ENCODE measurements at places on chromosomes 3 and 15.

- DNase-seq: no peak
Measured at GRCh38 chr3:144351773-144352365, 380.2 kb downstream of the DIPK2A start.

- no peak for DNase-seq
Measured at GRCh38 chr15:51750792-51751696, at the start of gene TMOD2. TSS of gene TMOD2 (plus strand) at chr15:51751597. CDS start at chr15:51766442, 14,845 bp downstream.

- DNase-seq: no peak
Measured at GRCh38 chr15:38610748-38611147, 46.1 kb upstream of the RASGRP1 start.

DNA sequence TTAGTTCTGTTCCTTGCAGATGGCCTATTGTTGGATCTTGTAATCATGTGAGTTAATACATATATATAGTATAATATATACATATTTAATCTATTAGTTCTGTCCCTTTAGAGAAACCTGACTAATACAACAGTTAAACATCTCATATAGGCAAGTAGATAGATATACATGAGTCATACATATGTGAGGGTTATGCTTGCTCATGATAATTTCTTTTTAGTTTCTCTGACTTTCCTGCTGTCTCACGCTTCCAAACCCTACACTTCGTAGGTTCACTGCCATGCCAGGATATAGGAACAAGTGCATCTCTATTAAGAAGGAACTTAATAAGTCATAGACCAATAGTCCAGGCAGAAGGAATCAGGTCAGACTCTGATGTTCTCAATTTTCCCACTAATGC is 16.8 kb upstream of the CLDN16 start:
- no peak for DNase-seq

DNA sequence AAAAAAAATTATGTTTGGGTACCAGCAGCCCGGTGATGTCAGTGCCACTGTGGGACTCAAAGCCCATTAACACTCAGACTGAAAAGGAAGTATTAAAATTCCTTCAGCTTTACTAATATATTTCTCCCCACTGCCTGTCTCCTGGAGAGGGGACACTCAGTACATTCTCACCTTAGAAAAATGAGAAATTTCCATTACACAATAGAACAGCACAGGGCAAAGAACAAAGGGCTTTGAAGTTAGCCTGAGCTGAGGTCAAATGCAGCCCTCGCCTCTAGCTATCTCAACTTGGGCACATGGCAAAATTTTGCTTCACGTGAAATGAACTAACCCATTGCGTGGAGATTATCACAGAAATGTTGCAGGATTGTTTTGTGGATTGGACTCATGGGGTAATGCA is 80.8 kb downstream of the RARB start:
- DNase-seq: no peak

- peak; percentile 56 for DNase-seq
Measured at GRCh38 chr3:49132437-49133225, at the start of gene LAMB2. TSS of gene LAMB2 (minus strand) at chr3:49133050. CDS start at chr3:49132867, 183 bp downstream.

DNA sequence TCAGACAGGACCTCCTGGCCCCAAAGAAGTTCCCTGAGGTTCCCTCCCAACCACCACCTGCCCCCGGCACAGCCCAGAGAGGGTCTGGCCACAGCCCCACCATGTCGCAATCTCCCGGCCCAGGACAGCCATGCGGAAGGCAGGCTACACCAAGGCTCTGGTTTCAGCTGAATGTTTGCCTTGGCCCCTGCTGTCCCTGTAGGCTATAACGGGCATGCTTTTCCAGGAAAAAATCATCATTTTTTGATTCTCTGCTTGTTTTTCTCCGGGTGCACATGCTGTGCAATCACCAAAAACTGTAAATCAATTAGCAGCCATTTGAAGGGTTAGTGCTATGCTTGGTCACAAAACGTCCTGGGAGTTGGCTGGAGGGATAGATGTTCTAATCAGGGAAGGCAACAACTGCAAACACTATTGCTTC is 142.7 kb upstream of the IGF1R start:
- no peak for DNase-seq

GRCh38 chr3:46206282-46207015 is 1.7 kb downstream of the CCR1 start:
- DNase-seq: no peak

GRCh38 chr3:5563537-5564277 is 376.2 kb downstream of the EDEM1 start:
- no peak for DNase-seq

DNA sequence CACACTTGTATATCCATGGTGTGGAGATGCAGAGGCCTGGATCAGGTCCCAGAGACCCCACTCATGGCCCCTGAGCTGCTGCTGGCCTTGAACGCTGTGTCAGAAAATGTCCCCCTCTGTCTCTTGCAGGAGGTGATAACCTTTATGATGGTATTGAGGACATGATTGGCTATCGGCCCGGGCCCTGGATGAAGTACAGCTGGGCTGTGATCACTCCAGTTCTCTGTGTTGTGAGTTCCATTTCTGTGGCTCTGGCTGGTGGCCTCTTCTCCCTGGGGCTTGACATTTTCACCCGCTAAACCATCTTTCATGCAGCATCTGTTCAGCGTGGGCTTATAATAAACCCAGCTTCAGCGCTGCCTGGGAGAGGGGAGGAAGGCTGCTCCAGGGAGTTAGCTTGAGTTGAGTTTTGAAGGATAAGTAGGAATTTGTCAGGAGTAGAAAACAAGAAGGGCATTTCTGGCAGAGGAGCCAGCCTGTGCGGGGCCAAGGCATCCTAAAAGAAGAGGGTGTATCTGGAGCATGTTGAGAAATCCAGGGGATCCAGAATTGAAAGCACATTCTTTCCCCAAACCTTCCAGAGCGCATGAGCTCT is 61.1 kb downstream of the GRIP2 start:
- no peak for DNase-seq

DNA sequence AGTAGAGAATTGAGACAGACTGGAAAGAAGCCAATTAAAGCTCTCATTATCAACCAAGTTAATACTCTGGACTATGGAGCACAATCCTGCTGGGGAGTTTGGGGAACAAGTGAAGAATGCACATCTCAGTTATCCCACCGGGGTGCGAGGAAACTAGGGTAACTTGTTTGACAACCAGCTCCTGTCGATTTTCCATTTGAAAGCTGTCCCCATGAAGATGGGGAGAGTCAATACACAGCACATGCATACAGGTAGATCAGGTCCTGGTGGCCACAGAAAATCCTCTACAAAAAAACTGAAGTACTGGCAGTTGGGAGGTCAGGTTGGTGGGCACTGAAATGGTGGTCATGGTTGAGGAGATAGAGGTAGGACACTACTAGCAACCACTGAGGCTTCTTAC is 25.7 kb upstream of the GRAMD1C start:
- DNase-seq: no peak

DNA sequence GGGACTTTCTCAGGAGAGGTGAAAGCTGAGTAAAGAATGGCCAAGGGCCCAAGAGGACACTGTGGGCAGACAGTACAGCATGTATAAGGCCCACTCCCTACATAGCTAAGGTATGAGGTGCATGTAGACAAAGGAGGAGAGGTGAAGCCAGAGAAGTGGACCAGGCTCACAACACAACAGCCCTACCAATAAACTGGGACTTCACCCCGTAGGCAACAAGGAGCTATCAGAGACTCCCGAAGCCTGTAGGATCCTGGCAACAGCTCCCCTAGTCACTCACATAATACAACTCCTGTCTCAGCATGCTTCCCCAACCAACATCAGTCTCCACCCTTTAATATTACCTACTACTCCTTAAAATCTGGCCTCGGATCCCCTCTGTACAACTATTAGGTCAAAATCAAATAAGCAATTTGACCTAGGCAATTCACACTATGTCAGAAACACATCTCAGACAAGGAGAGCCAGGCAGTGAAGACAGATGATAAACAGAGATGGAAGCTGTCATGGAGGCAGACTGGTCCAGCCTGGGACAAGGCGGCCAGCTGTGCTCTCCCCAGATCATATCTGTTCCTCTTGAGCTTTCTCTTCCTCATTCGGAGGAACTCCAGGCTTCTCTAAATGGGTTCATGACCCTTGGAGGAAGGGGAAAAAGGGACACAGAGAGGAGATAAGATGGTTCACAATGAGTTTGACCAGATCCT is 1.4 kb downstream of the XXYLT1 start:
- DNase-seq: no peak

- DNase-seq: no peak
Measured at GRCh38 chr3:57978316-57978715, 29.9 kb upstream of the FLNB start.

DNA sequence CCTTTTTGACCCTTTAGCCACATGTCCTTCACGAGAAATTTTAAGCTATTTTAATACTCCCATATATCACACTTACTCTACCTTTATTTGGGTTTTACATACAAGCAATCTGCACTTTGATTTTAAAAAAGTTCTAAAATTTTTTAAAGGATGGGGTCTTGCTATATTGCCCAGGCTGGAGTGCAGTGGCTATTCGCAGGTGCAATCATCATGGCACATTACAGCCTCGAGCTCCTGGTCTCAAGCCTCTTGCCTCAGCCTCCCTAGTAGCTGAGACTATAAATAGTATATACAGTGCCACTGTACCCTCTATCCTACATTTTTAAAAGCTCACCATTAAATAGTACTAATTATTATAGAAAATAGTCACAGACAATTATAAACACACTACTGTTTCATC is 29.9 kb downstream of the NIT2 start:
- DNase-seq: no peak

GRCh38 chr15:71659730-71660067 is 150.7 kb upstream of the NR2E3 start:
- no peak for DNase-seq

DNA sequence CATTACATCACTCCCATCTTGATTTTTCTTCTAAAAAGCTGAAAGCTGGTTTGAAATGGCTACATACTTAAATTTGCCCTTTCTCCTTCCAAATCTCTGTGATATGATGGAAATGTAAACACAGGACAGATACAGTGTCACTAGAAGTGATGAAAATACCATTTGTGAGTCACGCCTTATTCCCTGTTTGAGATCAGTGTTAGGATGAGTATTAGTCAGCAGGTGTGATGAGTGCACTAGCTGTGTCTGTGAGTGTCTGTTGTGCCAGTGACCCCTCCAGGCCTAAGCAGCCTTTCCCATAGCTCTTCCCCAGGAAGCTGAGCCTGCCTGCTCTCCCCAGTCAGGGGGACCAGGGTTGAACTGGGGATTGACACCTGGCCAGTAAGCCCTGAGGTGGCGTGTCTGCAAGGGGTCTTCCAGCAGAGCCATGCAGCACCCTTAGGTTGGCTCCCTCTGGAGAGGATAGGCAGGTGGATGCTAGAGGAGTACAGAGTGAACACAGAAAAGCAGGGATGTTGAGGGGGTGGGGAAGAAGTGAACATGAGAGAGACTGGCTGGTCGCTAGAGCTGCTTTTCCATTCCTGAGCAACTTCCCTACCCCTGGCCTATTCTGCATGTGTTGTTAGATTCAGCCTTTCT is 92.0 kb downstream of the PDE8A start:
- DNase-seq: no peak

- DNase-seq: no peak
Measured at GRCh38 chr15:101348643-101349042, 53.6 kb upstream of the SNRPA1 start.

DNA sequence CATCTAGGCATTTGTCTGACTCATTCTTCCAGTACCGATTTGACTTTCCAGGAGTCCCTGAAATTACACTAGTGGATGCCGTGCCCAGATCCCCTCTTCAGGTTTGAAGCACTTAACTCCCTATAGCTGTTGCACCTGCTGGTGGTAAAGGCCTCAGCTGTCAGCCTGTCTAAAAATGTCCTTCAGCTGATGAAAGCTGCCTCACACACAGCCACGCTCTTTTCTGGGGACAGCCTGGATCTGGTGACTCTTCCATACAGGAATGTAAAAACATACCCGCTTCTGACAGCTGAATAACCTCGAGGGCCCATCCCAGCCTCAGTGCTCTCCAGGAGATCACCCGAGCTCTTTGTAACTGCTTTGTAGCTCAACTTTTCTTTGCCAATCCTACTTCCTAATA is 534.1 kb upstream of the GRM7 start:
- no peak for DNase-seq

DNA sequence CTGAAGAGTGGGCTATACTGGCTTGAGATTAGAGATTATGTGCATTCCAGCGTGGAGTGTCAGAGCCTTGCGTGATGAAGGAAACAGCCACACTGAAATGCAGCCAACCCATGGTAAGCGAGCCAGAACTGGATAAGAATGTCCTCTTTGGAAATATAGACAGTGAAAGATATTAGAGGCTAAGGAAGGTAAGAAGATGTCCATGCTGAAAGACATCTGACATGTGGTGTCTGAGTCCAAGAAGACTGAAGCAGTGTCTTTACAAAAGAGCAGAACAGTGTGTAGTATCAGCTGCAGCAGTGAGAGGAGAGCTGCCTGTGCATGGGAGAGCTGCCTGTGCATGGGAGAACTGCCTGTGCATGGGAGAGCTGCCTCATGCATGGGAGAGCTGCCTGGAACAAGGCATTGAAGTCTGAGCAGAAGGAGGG is 672.2 kb downstream of the DIPK2A start:
- DNase-seq: no peak

GRCh38 chr3:31654998-31655397 is 122.3 kb downstream of the STT3B start:
- no peak for DNase-seq

- DNase-seq: peak; percentile 37
Measured at GRCh38 chr3:125403789-125404188, 28.7 kb upstream of the ZNF148 start.

DNA sequence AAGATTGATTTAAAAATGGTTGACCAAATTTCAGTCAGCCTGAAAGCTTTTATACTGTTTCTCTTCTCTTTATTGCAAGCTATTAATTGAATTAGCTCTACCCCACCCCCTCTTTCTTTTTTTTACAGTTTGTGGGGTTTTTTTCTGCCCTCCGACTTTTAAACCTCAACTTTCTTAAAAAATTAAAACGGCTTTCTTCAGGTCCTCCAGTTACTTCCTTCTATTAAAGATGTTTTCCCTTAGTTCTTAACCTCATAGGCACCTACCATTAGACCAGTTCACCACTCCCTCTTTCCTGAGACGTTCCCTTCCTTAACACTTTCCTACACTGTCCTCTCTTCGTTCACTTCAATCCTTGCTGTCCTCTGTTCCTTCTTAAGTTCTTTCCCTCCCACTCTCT is 52.4 kb downstream of the ATP8B4 start:
- DNase-seq: no peak

- DNase-seq: no peak
Measured at GRCh38 chr15:52709187-52709981, 30.2 kb upstream of the ATOSA start.
